ENCODE measurements at places on chromosomes 11 and 22. TPM values are rescaled to one million over a fixed set of nuclear protein-coding genes. Genes with fewer than 3 reads are reported as not detected.

GRCh38 chr11:27213232-27213660 is 149.8 kb downstream of the CCDC34 start:
- DNase-seq: no peak
- H3K27me3 ChIP-seq: no peaks in the 10 kb centered on the region
- no peaks in the 10 kb centered on the region for H3K36me3 ChIP-seq
- peak overlapping the region; percentile 73 for H3K27ac ChIP-seq
- no peak overlapping the region for H3K4me3 ChIP-seq
- H3K4me1 ChIP-seq: peaks cover 19% of the 10 kb centered on the region

Gene OR2D2
- polyA plus RNA-seq: not detected

Gene BCO2
- polyA plus RNA-seq: 1.2 TPM

- H3K36me3 ChIP-seq: no peaks in the 10 kb centered on the region
- no peaks in the 10 kb centered on the region for H3K27me3 ChIP-seq
- no peak for DNase-seq
- H3K4me1 ChIP-seq: no peaks in the 10 kb centered on the region
- H3K27ac ChIP-seq: no peak overlapping the region
These were observed 139.4 kb downstream of the SHANK2 start for GRCh38 chr11:71112990-71113389.

Gene CRKL
- polyA plus RNA-seq: 9.6 TPM

GRCh38 chr11:2797121-2797711 is 88.4 kb downstream of the CDKN1C start:
- no peaks in the 10 kb centered on the region for H3K27me3 ChIP-seq
- no peak for DNase-seq
- H3K36me3 ChIP-seq: no peaks in the 10 kb centered on the region
- no peak overlapping the region for H3K4me3 ChIP-seq
- no peak overlapping the region for H3K27ac ChIP-seq

GRCh38 chr11:70174547-70175235 is 28.4 kb upstream of the FADD start:
- no peak overlapping the region for H3K4me3 ChIP-seq
- H3K36me3 ChIP-seq: no peaks in the 10 kb centered on the region
- no peak for DNase-seq
- no peaks in the 10 kb centered on the region for H3K27me3 ChIP-seq

Gene CYP2D6
- polyA plus RNA-seq: 0.32 TPM

DNA sequence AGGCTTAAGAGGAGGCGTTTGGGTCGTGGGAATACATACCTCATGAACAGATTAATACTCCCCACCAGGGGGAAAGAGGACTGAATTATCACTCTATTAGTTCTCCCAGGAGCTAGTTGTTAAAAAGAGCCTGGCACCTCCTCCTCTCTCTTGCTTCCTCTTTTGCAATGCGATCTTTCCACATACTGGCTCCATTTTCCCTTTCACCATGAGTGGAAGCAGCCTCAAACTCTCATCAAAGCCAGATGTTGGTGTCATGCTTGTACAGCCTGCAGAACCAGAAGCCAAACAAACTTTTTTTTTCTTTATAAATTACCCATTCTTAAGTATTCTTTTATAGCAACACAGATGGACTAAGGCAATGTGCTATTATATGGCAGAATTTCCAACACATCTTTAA is 258.5 kb downstream of the FAM76B start:
- H3K4me1 ChIP-seq: no peaks in the 10 kb centered on the region
- H3K36me3 ChIP-seq: no peaks in the 10 kb centered on the region
- H3K27ac ChIP-seq: no peak overlapping the region

GRCh38 chr22:37633089-37633624 is 6.3 kb upstream of the SH3BP1 start:
- DNase-seq: no peak
- peaks cover 23% of the 10 kb centered on the region for H3K4me1 ChIP-seq
- peaks cover 19% of the 10 kb centered on the region for H3K36me3 ChIP-seq
- no peak overlapping the region for H3K4me3 ChIP-seq

Gene FBLN1
- polyA plus RNA-seq: 94.8 TPM

- H3K4me3 ChIP-seq: no peak overlapping the region
- no peak for DNase-seq
- H3K4me1 ChIP-seq: no peaks in the 10 kb centered on the region
- no peak overlapping the region for H3K27ac ChIP-seq
- peaks cover 22% of the 10 kb centered on the region for H3K36me3 ChIP-seq
These were observed 39.2 kb downstream of the ARFGAP2 start for GRCh38 chr11:47137476-47137875.

DNA sequence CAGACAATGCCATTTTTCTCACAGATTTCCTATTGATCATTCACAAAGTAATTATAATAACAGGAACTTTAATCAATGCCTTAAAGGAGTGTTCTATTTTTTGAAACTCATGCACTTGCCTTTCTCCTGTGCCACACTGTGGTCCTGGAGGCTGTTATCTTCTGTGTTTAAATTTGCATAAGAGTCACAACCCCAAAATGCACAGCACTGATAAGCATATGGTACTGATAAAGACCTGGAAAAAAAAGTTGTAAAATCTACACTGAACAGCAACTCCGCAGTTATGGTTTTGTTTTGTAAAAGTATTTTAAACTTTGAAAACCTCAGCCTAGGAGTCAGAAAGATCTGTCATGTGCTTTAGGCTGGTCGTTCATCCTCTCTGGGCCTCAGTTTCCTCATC is 9.1 kb upstream of the CCDC34 start:
- H3K27ac ChIP-seq: no peak overlapping the region
- peaks cover 17% of the 10 kb centered on the region for H3K36me3 ChIP-seq
- no peak for DNase-seq
- H3K4me1 ChIP-seq: peaks cover 7% of the 10 kb centered on the region

Gene NTM
- polyA plus RNA-seq: 20.0 TPM

DNA sequence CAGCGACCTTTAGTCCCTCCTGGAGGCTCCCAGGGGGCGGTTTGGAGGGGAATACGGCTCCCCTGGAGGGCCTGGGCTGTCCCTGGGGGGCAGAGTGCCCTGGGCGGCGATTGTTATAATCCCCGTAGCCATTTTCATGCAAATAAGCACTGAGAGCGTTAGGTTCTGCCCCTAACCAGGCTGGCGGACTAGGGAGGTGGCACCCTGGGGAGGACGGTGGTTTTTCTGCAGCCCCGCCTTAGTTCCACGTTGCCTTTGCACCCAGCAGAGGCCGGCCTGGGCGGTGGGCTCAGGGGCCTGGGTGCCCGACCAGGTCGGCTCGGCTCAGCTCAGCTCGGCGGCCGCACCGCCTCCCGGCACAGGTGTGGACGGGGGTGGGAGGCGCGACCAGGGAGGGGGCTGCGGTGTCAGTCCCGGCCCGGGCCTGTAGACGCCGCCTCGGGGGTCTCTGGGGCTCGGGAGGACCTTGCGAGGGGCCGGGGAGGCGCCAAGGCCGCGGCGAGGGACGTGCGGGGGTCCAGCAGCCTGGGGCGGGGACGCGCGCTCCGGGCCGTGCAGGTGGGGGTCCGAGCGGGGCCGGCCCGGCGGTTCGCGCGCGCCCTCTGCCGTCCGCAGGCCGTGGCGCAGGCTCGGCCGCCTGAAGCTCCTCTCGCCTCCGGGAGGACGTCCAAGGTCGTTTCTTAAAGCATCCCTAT is 2.3 kb upstream of the DUSP8 start:
- H3K4me1 ChIP-seq: peaks cover 20% of the 10 kb centered on the region
- H3K4me3 ChIP-seq: peak overlapping the region; percentile 51
- DNase-seq: peak; percentile 89
- no peaks in the 10 kb centered on the region for H3K36me3 ChIP-seq
- H3K27ac ChIP-seq: no peak overlapping the region

Gene PCNX3
- 23.8 TPM for polyA plus RNA-seq

Gene DNAJB7
- not detected for polyA plus RNA-seq

Gene PVALB
- polyA plus RNA-seq: not detected

GRCh38 chr11:77886401-77886800 is 65.5 kb downstream of the AAMDC start:
- no peaks in the 10 kb centered on the region for H3K27me3 ChIP-seq
- H3K4me3 ChIP-seq: no peak overlapping the region
- no peak for DNase-seq
- peaks cover 16% of the 10 kb centered on the region for H3K4me1 ChIP-seq
- H3K36me3 ChIP-seq: peaks cover 7% of the 10 kb centered on the region

- peaks cover 26% of the 10 kb centered on the region for H3K36me3 ChIP-seq
- DNase-seq: no peak
- no peaks in the 10 kb centered on the region for H3K4me1 ChIP-seq
- no peak overlapping the region for H3K27ac ChIP-seq
These were observed 36.3 kb downstream of the MRE11 start for GRCh38 chr11:94457118-94458029.

- no peak overlapping the region for H3K4me3 ChIP-seq
- no peak for DNase-seq
- no peak overlapping the region for H3K27ac ChIP-seq
- no peaks in the 10 kb centered on the region for H3K4me1 ChIP-seq
- no peaks in the 10 kb centered on the region for H3K27me3 ChIP-seq
These were observed 6.0 kb upstream of the TMEM218 start for GRCh38 chr11:125117429-125117828.

- no peaks in the 10 kb centered on the region for H3K36me3 ChIP-seq
- H3K4me1 ChIP-seq: no peaks in the 10 kb centered on the region
- no peak overlapping the region for H3K4me3 ChIP-seq
- DNase-seq: no peak
- no peaks in the 10 kb centered on the region for H3K27me3 ChIP-seq
- no peak overlapping the region for H3K27ac ChIP-seq
These were observed 24.7 kb downstream of the PLEKHA7 start for GRCh38 chr11:16989554-16989953.

Gene CASP5
- not detected for polyA plus RNA-seq

Gene OR51E2
- polyA plus RNA-seq: not detected

- no peak for DNase-seq
- no peak within 1 kb of the TSS for H3K4me3 ChIP-seq
- no peaks in the 10 kb centered on the region for H3K27me3 ChIP-seq
- no peaks in the 10 kb centered on the region for H3K4me1 ChIP-seq
These were observed at the start of gene CCDC81 for GRCh38 chr11:86374586-86374985. Gene CCDC81 (plus strand): TSS chr11:86374887. CDS start chr11:86375164, 277 bp downstream.

Gene ZNF280A
- polyA plus RNA-seq: not detected

- peak overlapping the region; percentile 72 for H3K27ac ChIP-seq
- peaks cover 34% of the 10 kb centered on the region for H3K4me1 ChIP-seq
- DNase-seq: no peak
- H3K4me3 ChIP-seq: no peak overlapping the region
These were observed 65.8 kb downstream of the CSTPP1 start for GRCh38 chr11:47002390-47002789.

Gene OR5A1
- polyA plus RNA-seq: not detected

Gene BACE1
- polyA plus RNA-seq: 36.4 TPM

- no peak for DNase-seq
- H3K27me3 ChIP-seq: no peaks in the 10 kb centered on the region
- H3K4me3 ChIP-seq: no peak overlapping the region
- H3K36me3 ChIP-seq: no peaks in the 10 kb centered on the region
These were observed 66.1 kb downstream of the FAM76B start for GRCh38 chr11:95723361-95723942.

Gene DMC1
- polyA plus RNA-seq: not detected

DNA sequence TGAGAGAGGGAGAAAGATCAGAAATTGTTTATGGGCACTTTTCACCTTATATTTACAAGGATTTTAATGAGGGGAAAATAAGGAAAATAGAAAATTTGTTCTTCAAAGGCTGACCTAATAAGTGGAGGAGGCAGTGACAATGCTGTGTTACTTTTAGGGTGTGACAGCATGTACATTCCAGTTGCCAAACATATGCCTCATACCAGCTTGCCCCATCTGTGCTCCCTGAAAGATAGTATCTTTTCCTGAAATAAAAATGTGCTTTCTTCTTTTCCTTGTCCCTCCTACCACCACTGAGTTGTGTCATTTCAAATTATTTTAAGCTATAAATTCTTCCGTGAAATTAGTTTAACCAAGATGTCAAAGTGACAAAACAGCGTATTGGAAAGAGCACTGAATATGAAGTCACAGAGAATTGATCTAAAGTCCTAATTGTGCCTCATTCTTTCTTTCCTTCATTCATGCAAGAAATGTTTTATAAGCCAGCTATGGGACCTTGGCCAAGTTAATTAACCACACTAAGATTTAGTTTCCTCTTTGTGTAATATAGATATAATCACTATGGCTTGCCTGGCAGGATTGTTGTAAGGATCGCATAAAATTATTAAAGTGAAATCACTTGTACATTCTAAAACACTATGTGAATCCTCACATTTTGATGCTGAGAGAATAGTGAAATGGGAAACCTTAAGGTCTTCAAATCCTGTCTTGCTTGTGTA is 1307.5 kb upstream of the TENM4 start:
- peaks cover 7% of the 10 kb centered on the region for H3K4me1 ChIP-seq
- no peak for DNase-seq
- H3K36me3 ChIP-seq: no peaks in the 10 kb centered on the region
- H3K4me3 ChIP-seq: no peak overlapping the region
- H3K27me3 ChIP-seq: no peaks in the 10 kb centered on the region
- no peak overlapping the region for H3K27ac ChIP-seq

GRCh38 chr11:105719073-105719822 is 109.4 kb downstream of the GRIA4 start:
- H3K4me1 ChIP-seq: no peaks in the 10 kb centered on the region
- H3K27ac ChIP-seq: no peak overlapping the region
- DNase-seq: no peak
- no peak overlapping the region for H3K4me3 ChIP-seq
- no peaks in the 10 kb centered on the region for H3K27me3 ChIP-seq

- H3K27ac ChIP-seq: peak overlapping the region; percentile 62
- no peak overlapping the region for H3K4me3 ChIP-seq
These were observed 37.9 kb downstream of the CELF1 start for GRCh38 chr11:47514825-47515647.

Gene MYO7A
- polyA plus RNA-seq: 0.08 TPM

- H3K4me3 ChIP-seq: no peak overlapping the region
- H3K36me3 ChIP-seq: no peaks in the 10 kb centered on the region
- no peak overlapping the region for H3K27ac ChIP-seq
- DNase-seq: no peak
- no peaks in the 10 kb centered on the region for H3K27me3 ChIP-seq
- H3K4me1 ChIP-seq: peaks cover 10% of the 10 kb centered on the region
These were observed 15.5 kb downstream of the TREH start for GRCh38 chr11:118663902-118664301.

DNA sequence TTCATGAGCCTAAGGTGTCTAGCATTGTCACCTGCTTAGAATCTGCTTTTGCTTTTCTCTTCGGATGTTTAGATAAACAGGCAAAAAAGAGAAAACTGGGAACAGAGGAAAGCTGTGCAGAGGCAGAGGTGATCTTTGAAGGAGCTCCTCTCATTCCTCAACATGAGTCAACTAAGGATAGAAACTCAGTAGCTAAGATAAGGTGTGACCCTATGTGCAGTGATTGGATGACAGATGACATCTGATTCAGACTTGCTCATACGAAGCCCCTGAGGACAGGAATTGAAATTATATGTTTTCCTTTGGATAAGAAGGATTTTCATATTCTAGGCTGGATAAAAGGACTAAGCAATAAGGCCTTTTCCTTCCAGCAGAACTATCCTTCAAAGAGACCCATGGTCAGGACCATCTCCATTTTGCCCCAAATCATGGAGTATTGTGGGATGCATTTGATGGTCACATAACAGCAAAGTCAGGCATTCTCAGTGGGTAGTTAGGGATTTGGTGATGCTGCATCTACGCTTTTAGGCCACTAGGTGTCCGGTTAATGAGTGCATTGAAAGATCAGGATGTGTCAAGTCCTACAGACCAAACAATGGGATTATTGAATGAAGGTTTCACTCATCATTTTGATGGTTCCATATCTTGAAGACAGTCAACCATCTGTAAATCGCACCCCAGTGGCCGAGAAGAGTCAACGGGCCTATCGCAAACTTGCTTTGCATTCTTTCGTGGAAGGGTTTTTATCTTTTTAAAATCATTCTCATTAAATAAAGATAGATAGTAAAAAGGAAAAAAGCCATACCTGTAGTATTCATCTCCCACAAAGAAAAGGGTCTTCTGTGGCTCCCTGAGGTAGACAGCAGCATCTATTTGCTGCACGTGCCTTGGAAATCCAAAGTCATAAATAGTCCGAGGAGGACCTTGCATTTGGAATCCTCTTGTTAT is 32.2 kb downstream of the MMP20 start:
- H3K27me3 ChIP-seq: no peaks in the 10 kb centered on the region
- peak; percentile 12 for DNase-seq
- H3K36me3 ChIP-seq: no peaks in the 10 kb centered on the region
- no peak overlapping the region for H3K27ac ChIP-seq
